NCI-H446 treated with DMSO at 0.1 percent for 48 hours (cell line): ENCODE measurements at places on chromosomes 12 and 14.

DNA sequence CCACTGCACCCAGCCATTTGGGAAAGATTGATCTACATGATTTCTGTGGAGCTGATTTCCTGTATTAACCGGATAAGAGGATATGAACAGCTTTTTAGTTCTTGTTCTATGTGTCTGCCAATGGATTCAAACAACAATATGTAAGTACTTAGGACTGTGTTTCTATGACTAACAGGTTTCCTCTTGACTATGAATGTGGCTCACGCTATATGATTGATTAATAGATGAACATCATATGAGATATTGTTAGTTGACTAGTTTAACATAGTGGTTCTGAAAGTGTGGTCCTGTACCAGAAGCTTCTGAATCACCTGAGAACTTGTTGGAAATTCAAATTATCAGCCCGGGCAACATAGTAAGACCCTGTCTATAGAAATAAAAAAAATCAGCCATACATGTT lies 12.8 kb upstream of the CSRP2 start:
- no peak for DNase-seq

DNA sequence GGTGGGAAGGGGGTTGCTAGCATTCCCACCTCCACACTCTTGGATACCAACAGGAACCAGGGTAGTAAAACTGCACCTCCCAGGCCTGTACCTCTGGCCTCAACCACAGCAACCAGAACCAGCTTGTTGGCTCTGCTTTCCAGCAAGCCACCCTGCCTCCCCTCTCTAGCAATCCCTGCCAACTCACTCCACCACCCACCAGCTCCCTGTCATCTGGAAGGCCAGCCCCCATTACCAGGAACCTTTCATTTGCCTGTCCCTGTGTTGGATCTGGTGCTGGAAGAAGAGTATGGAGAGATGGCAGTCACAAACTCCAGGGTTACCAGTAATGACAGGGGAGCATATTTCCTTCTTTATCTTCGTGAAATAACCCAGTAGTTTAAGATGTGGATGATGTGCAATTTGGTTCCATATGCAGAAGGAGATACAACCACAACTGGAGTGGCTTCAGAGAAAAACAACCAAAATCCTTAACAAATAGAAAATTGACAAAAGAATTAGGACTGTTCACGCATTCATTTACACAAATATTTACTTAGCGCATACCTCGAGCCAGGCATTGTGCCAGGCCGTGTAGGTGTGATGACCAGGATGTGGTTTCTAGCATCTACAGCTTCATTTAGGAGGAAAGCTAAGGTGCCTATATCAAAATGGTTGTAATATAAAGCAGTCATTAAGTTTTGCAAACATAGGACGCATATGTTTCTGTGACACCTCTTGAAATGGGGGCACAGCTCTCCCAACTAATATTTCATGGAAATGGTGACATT lies 3.4 kb downstream of the B4GALNT3 start:
- DNase-seq, result no peak

GRCh38 chr14:101853455-101854018 lies 92.0 kb downstream of the PPP2R5C start:
- DNase-seq, result no peak

DNA sequence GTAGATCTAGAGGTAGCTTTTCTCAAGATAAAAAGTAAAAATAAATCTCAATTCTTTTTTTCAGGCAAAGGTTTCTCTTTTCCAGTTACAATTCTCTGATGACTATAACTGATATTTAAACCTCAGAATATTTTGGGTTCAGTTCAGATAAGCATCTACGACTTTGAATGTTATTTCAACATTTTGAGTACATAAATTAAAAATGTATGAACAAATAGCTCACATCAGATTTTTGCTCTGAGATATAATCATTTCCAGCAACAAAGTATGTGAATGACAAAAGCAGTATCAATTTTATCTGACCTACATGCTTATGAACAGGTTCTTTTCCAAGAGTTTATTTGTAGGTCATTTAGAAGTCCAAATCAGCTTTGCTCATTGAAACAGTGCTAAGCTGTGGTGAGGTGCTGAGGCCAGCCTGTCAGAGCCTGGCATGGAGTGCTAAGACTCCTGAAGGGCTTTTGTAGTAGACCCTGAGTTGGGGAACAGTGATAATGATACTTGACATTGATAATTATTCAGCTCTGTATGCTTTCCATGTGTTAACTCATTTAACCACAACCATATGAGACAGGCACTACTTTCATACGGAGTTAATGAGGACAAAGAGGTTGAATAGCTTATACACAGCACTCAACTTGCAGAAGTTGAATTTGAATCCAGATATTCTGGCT lies 205.0 kb upstream of the DCN start:
- no peak for DNase-seq

DNA sequence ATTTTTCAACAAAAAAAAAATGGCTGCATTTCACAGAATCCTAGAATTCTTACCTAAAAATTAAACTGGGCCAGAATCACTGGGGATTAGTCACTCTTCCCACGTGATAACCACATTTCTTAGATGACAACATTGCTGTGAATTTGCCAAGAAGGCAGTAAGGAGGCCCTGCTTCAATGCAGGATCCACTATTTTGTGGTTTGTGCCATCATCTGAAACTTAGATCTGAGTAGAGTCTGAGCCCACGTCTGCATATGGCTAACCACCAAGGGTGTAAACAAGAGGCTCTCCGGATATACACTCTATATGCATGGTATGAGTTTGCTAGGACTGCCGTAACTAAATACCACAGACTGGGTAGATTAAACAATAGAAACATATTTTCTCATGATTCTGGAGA lies 24.4 kb upstream of the TBX5 start:
- no peak for DNase-seq

- DNase-seq, result no peak
These were observed 292.0 kb downstream of the FBXL14 start for GRCh38 chr12:1302201-1302870.

- DNase-seq, result no peak
These were observed 52.2 kb upstream of the TRHDE start for GRCh38 chr12:72219937-72220336.

- DNase-seq, result no peak
These were observed 15.1 kb downstream of the PHETA1 start for GRCh38 chr12:111353603-111354295.

GRCh38 chr12:30985814-30986452 lies 59.4 kb downstream of the TSPAN11 start:
- no peak for DNase-seq

GRCh38 chr12:69658203-69658602 lies 40.9 kb downstream of the BEST3 start:
- DNase-seq, result peak; percentile 7

- no peak for DNase-seq
These were observed 561.9 kb downstream of the FLRT2 start for GRCh38 chr14:86091811-86092210.

DNA sequence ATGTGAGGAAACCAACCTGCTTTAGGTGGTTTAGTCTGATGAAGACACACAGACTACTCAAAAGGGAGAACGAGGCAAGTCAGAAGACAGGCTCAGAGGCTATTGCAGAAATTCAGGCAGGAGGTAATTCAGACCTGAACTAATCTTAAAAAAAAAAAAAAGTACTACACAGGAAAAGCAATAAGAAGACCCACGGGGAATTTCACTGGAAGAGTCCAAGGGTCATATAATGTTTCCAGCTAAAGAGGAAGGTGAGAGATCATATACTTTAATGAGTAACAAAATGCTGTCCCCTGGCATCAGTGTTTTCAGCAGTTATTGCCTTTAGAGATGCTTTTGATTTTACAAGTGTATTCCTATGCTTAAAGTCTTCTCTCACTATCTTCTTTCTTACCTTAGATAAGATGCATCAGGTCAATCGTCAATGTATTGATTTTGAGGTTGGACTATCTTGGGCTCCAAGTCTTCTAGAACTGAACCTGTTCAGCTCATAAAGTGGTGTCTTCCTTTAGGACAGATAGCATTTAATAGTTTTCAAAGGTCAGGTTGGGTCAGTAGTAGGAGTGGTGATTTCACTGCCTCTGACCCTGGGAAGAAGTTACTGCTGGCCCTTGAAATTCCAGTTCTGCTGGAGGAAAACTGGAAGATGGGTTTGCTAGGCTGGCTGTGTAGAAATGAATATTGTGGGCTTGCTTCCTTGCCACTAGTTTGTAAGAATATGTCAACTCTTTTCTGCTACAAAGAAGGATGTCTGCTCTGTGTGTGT lies 60.0 kb downstream of the FAR2 start:
- DNase-seq, result no peak

DNA sequence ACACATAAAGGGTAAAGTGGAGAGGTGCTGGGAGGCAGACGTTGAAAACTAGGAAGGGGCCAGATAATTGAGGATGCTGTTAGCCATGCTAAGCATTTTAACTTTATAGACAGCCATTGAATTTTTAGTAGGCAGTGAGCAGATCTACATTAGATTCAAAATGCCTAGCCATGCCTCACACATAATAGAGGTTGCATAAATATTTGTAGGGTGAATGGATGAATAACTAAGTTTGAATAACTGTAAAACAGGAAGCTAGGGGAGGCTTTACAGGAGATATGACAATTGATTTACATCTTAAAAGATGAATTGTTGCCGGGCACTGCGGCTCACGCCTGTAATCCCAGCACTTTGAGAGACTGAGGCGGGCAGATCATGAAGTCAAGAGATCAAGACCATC lies 12.3 kb upstream of the CCNT1 start:
- no peak for DNase-seq

GRCh38 chr14:55301437-55302121 lies 30.4 kb downstream of the FBXO34 start:
- DNase-seq, result no peak

GRCh38 chr12:101117842-101118241 lies 92.2 kb downstream of the SLC5A8 start:
- DNase-seq, result no peak

DNA sequence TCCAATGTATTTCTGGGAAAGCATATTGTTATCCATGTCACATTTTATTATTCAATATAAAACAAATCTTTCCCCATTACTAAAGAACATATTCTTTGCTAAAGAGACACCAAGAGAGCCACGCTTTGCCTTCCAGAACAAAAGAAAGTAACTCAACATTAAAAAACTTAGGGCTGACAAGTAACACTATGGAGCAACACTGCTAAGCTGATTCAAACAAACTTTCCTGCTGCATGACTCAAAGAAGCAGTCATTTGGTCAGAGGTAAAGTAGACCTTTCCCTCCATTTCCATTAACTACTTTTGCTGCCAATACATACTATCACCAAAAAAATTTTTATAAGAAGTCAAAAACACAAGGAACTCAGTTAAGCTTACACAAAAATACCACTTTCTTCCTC lies 83.0 kb downstream of the DENND5B start:
- no peak for DNase-seq

GRCh38 chr12:104719700-104720338 lies 238.3 kb downstream of the SLC41A2 start:
- no peak for DNase-seq

DNA sequence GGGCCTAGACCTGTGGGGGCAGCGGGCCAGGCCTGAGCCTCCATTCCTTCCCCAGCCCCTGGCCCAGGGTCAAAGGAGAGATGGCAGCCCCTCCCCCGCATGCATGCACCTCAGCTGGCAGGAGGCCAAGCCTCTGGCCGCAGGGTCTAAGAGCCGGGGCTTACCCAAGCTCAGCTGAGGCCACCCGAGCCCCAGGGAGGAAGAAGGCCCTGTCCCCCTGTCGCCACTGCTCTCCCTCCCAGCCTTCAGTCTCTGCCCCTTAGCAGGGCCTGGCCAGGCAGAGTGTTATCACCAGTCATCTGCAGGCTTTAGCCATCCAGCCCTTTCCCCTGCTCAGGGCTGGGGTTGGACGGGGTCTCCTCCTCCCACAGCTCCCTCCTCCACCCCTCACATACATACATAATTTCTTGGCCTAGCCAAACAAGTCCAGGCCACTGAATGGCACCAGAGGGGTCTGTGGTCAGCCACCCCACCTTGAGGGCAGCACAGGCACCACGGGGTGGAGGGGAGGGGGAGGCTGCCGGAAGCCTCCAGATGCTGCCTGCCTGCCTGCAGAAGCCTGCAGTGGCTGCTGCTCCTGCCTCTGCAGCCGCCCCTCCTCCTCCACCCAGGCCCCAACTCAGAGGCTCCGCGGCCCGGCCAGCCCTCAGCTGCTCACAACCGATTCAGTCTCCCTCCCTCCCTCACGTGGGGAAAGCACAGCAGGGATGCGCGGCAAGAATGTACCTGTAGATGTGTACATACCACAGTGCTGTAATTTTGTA lies 22.8 kb downstream of the RAB35 start:
- no peak for DNase-seq

DNA sequence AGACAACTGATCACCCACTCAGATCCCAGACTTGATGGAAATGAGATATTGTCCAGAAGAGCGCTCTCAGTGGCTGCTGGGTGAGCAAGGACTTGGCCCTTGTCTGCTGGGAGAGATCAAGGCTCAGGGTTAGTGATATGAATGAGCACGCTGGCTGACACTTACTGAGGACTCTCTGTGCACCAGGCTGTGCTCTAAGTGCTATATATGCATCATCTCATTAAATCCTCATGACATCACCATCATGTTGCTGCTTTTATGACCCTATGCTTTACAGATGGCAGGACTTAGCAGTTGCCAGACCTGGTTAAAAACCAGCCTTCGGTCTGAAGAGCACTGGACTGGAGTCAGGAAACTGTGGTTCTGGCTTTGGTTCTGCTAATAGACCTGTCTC lies 260.9 kb downstream of the VRK1 start:
- DNase-seq, result no peak
